ENCODE measurements at places on chromosomes 3 and 15. TPM values are rescaled to one million over a fixed set of nuclear protein-coding genes. Genes with fewer than 3 reads are reported as not detected.
A peak's percentile ranks its signal among the peaks of the same experiment; 100 is the strongest.

Gene TJP1
- total RNA-seq = 43.4 TPM

DNA sequence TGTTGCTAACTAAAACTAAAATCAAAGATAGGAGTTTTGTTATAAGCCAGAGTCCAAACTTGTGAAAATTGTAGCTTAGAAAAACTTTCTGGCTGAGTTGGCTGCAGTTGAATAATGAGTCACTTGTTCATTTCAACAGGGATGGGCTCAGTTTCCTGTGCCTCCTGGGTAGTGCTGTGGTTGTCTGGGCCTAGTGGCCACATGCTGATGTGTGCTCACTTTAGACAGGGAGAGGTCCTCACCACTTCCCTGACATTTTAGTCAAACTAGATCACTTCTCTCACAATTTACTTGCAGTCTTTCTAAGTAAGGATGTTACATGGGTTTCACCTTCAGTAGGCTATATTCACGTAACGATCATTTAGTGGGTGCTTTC, 6.3 kb upstream of the UBE2Q2 start:
- no peak overlapping the region for H3K27ac ChIP-seq
- H3K27me3 ChIP-seq = 0 out of 2 replicates have a peak, but pooled peaks cover 2% of the 10 kb centered on the region
- DNase-seq = peak; percentile 84
- no peaks in the 10 kb centered on the region for H3K36me3 ChIP-seq
- no peak overlapping the region for H3K4me3 ChIP-seq
- no peaks in the 10 kb centered on the region for H3K4me1 ChIP-seq

DNA sequence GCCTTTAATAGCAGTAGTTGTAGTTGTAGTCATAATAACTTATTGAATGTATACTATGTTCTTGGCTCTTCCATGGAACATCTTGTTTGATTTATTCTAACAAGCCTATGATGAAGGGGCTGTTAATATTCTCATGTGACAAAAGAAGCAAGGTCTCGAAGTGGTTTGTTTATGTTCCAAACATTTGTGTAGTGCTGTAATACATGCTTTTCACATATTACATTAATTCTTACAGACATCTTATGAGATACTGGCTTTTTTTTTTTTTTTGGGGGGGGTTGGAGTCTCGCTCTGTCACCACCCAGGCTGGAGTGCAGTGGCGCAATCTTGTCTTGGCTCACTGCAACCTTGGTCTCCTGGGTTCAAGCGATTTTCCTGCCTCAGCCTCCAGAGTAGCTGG, 252.3 kb downstream of the PTPRG start:
- H3K4me1 ChIP-seq = peaks cover 2% of the 10 kb centered on the region
- H3K27ac ChIP-seq = no peak overlapping the region
- DNase-seq = peak; percentile 51
- H3K27me3 ChIP-seq = no peaks in the 10 kb centered on the region
- no peak overlapping the region for H3K4me3 ChIP-seq

Gene CYP1A1
- under 0.01 TPM for total RNA-seq

- DNase-seq = peak; percentile 54
- H3K27ac ChIP-seq = no peak overlapping the region
- H3K4me1 ChIP-seq = peaks cover 8% of the 10 kb centered on the region
- H3K36me3 ChIP-seq = no peaks in the 10 kb centered on the region
- H3K27me3 ChIP-seq = no peaks in the 10 kb centered on the region
These were observed 16.0 kb downstream of the STARD9 start for GRCh38 chr15:42591238-42591934.

- peak; percentile 78 for DNase-seq
- H3K27me3 ChIP-seq = no peaks in the 10 kb centered on the region
- no peaks in the 10 kb centered on the region for H3K4me1 ChIP-seq
- H3K36me3 ChIP-seq = no peaks in the 10 kb centered on the region
- no peak overlapping the region for H3K4me3 ChIP-seq
- no peak overlapping the region for H3K27ac ChIP-seq
These were observed 935.0 kb downstream of the FHIT start for GRCh38 chr3:60316121-60316797.

DNA sequence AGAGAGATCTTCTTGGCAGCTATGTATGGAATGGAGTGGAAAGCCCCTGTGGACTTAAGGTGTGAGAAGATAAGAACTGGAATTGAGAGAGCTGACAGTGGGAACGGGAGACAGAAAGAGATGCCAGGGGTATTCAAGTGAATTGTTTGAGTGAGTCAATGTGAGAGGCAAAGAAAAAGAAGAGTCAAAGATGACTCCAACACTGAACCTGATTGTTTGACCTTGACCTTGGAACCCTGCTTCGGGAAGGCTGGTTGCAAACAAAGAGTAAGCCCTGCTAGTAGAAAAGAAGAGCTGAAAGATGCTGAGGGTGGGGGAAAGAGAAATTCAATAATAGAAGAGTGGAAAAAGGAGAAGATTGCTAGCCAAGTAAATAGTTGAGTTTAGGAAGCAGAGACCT, 238.6 kb downstream of the BBX start:
- H3K36me3 ChIP-seq = peaks cover 1% of the 10 kb centered on the region
- H3K4me3 ChIP-seq = no peak overlapping the region
- no peaks in the 10 kb centered on the region for H3K4me1 ChIP-seq

- H3K27me3 ChIP-seq = no peaks in the 10 kb centered on the region
- peak; percentile 22 for DNase-seq
- H3K4me3 ChIP-seq = no peak overlapping the region
- peaks cover 2% of the 10 kb centered on the region for H3K4me1 ChIP-seq
These were observed 43.2 kb downstream of the DUT start for GRCh38 chr15:48374472-48374871.

GRCh38 chr3:109442531-109442930, 105.2 kb upstream of the DPPA4 start:
- H3K4me1 ChIP-seq = no peaks in the 10 kb centered on the region
- no peaks in the 10 kb centered on the region for H3K36me3 ChIP-seq
- no peak overlapping the region for H3K4me3 ChIP-seq
- DNase-seq = no peak
- no peak overlapping the region for H3K27ac ChIP-seq

- no peaks in the 10 kb centered on the region for H3K36me3 ChIP-seq
- DNase-seq = peak; percentile 43
- H3K27me3 ChIP-seq = peaks cover 29% of the 10 kb centered on the region
- no peak overlapping the region for H3K27ac ChIP-seq
These were observed 5.4 kb upstream of the ALDH1A2 start for GRCh38 chr15:58070801-58071418.

DNA sequence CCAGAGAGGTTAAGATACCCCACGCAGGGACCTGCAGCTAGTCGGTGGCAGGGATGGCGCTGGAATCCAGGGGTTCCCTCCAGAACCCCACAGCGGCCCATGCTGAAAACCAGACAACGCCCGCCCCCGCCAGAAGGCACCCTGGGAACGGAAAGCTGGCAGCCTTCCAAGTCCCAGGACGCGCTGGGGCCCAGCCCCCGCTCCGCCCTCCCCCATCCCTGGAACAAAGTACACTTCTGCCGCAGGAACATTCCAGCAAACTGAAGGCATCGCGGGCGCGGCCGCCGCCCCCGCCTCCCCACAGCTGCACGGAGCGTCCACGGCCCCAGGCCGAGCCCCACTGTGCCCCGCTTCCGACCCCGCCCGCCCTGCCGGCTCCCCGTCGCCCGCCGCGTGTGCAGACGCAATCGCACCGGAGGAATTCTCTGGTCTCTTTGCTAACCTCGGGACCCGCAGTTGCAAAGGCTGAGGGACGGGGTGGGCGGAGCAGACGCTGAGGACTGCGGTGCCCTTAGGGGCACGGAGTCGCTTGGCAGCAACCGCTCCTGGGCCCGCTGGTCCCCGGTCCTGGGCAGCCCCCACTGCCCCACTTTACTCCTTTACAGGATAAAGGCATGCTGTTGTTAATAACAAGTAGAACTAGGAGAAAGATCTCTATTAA, 44.8 kb upstream of the RNU6-1 start:
- peaks cover 13% of the 10 kb centered on the region for H3K27me3 ChIP-seq
- 0 out of 2 replicates have a peak, but pooled peaks cover 2% of the 10 kb centered on the region for H3K4me1 ChIP-seq
- H3K36me3 ChIP-seq = no peaks in the 10 kb centered on the region
- peak; percentile 54 for DNase-seq
- H3K4me3 ChIP-seq = peak overlapping the region; percentile 45

- H3K4me3 ChIP-seq = no peak overlapping the region
- H3K27ac ChIP-seq = no peak overlapping the region
- no peaks in the 10 kb centered on the region for H3K4me1 ChIP-seq
- H3K27me3 ChIP-seq = no peaks in the 10 kb centered on the region
These were observed 309.3 kb downstream of the SV2B start for GRCh38 chr15:91409387-91409786.

- DNase-seq = peak; percentile 44
- H3K4me1 ChIP-seq = no peaks in the 10 kb centered on the region
- H3K27me3 ChIP-seq = no peaks in the 10 kb centered on the region
- H3K4me3 ChIP-seq = no peak overlapping the region
- no peak overlapping the region for H3K27ac ChIP-seq
These were observed 164.0 kb downstream of the IL20RB start for GRCh38 chr3:137121704-137122314.

GRCh38 chr15:92288755-92289154, 104.9 kb upstream of the ST8SIA2 start:
- no peak overlapping the region for H3K27ac ChIP-seq
- DNase-seq = no peak
- no peaks in the 10 kb centered on the region for H3K36me3 ChIP-seq
- no peaks in the 10 kb centered on the region for H3K4me1 ChIP-seq
- no peaks in the 10 kb centered on the region for H3K27me3 ChIP-seq
- no peak overlapping the region for H3K4me3 ChIP-seq

DNA sequence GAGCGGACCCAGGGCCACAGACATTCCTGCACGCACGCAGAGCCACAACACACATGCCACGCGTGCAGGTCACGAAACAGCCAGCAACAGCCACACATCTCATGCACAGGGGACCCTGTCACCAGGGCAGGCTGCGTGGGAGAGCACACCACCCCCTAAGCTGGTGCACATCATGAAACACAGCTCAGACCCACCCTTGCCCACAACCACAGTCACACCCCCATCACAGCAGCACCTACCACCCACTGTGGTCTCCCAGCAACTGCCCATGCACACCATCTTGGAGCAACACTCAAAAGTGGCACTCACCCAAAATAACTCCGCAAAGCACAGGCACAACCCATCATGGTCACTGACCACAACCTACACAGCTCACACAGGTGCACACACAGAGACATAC, 75.7 kb downstream of the OCA2 start:
- H3K36me3 ChIP-seq = no peaks in the 10 kb centered on the region
- DNase-seq = no peak
- no peaks in the 10 kb centered on the region for H3K27me3 ChIP-seq
- H3K4me3 ChIP-seq = no peak overlapping the region

GRCh38 chr15:57736591-57736990, 30.1 kb downstream of the POLR2M start:
- no peaks in the 10 kb centered on the region for H3K36me3 ChIP-seq
- H3K4me1 ChIP-seq = no peaks in the 10 kb centered on the region
- H3K4me3 ChIP-seq = no peak overlapping the region

GRCh38 chr3:94336046-94336753, 273.3 kb downstream of the NSUN3 start:
- H3K27me3 ChIP-seq = no peaks in the 10 kb centered on the region
- H3K4me3 ChIP-seq = no peak overlapping the region
- H3K27ac ChIP-seq = no peak overlapping the region
- no peaks in the 10 kb centered on the region for H3K36me3 ChIP-seq

GRCh38 chr3:32593903-32594525, 23.4 kb upstream of the DYNC1LI1 start:
- H3K27ac ChIP-seq = no peak overlapping the region
- H3K36me3 ChIP-seq = no peaks in the 10 kb centered on the region
- peaks cover 1% of the 10 kb centered on the region for H3K27me3 ChIP-seq
- no peak overlapping the region for H3K4me3 ChIP-seq

DNA sequence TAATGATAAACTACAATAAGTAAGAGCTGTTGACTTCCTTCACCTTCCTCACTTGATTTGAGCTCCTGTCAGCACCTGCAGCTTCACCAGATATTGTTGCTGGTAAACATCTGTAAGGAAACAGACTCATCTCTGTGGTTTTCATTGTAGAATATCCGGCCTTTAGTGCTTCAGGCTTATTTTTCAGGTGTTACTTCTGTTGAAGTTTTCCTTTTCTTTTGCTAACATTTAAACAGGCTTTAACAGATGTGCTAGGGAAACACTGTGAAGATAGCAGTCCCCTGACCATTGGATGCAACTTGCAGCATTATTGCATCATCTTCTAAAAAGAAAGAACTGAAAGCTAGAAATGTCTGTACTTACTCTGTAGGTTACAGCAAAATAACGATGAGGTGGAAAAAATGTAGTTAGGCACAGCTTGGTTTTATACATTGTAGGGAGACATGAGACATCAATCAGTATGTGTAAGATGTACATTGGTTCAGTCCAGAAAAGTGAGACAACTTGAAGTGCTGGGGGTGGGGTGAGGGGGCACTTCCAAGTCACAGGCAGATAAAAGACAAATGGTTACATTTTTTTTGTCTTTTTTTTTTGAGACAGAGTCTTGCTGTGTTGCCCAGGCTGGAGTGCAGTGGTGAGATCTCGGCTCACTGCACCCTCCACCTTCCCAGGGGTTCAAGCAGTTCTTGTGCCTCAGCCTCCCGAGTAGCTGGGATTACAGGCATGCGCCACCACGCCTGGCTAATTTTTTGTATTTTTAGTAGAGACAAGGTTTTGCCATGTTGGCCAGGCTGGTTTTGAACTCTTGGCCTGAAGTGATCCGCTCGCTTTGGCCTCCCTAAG, 10.2 kb downstream of the EDEM1 start:
- no peak overlapping the region for H3K4me3 ChIP-seq
- H3K27ac ChIP-seq = peak overlapping the region; percentile 98
- peaks cover 24% of the 10 kb centered on the region for H3K4me1 ChIP-seq
- H3K36me3 ChIP-seq = peaks cover 19% of the 10 kb centered on the region
- DNase-seq = peak; percentile 73

GRCh38 chr3:184710870-184711492, 883 bp downstream of the MAGEF1 start:
- peaks cover 4% of the 10 kb centered on the region for H3K36me3 ChIP-seq
- peak overlapping the region; percentile 74 for H3K4me3 ChIP-seq

DNA sequence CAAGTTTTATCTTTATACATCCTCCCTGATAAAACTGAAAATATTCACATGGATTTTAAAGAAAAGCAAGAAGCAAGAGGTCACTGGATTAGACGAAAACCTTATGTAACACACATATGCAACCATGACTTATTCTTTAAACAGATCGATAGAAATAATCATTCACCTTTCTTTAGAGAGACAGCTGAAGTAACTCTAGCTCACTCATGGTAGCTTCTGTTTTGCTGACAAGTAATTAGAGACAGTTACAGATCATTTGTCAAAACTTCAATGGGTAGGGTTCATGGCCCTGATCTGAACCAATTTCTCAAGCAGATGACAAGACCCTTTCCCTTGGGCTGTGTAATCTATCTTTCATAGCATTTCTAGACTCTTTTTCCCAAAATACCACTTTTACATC, 74.5 kb downstream of the PLCH1 start:
- no peaks in the 10 kb centered on the region for H3K36me3 ChIP-seq
- H3K4me1 ChIP-seq = no peaks in the 10 kb centered on the region
- no peak for DNase-seq
- H3K27ac ChIP-seq = no peak overlapping the region
- no peak overlapping the region for H3K4me3 ChIP-seq

DNA sequence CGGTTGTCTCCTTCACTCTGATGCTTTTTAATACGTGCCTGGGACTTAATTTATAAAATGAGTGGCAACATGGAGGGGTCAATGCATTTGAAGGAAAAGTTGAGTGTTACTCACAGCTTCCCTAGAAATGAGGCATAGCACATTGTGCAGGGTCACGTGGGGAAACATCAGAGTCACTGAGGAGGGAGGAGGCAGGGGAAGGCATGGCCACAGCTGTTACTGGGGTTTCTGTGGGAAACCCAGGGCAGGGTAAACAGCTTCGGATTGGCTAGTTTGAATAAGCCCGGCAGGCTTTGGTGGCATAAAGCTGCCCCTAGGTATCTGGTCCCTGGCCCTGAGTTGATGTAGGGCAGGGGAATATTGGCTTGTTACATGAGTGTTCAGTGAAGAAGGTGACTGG, 98.9 kb upstream of the ST8SIA2 start:
- H3K27ac ChIP-seq = no peak overlapping the region
- H3K4me1 ChIP-seq = no peaks in the 10 kb centered on the region
- no peaks in the 10 kb centered on the region for H3K27me3 ChIP-seq
- no peak overlapping the region for H3K4me3 ChIP-seq
- DNase-seq = no peak

Data from IMR-90 (cell line).